ENCODE measurements at places on chromosomes 2 and 18.
A peak's percentile ranks its signal among the peaks of the same experiment; 100 is the strongest.

DNA sequence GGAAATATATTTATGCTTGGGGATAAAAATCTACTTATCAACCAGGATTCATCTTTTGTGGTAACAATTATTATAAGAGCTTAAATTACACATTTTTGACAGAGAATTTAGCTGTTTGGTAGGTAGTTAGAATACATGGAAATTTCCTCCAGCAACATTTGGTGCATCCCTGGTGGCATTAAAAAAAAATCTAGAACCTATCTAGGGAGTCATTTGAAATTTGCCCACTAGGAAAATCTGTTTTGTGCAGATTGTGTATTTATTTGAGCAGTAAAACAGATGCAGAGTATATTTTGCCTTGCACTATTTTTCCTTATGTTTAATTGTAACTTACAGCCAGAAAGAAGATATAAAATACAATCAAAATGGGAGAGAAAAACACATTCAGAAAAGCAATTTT lies 208.4 kb upstream of the LRP1B start:
- no peak for DNase-seq

GRCh38 chr2:214328941-214329340 lies 81.9 kb upstream of the VWC2L start:
- DNase-seq: no peak

DNA sequence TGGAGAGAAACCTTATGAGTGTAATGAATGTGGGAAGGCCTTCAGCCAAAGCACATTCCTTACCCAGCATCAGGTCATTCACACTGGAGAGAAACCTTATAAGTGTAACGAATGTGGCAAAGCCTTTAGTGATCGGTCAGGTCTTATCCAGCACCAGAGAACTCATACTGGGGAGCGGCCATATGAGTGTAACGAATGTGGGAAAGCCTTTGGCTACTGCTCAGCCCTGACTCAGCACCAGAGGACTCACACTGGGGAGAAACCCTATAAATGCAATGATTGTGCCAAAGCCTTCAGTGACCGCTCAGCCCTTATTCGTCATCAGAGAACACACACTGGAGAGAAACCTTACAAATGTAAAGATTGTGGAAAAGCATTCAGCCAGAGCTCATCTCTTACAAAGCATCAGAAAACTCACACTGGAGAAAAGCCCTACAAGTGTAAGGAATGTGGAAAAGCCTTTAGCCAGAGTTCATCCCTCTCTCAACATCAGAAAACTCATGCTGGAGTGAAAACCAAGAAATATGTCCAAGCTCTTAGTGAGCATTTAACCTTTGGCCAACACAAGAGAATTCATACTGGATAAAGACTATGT lies 7.8 kb downstream of the ZNF892 start:
- DNase-seq: no peak

GRCh38 chr18:21489919-21490495 lies 110.5 kb downstream of the ESCO1 start:
- DNase-seq: no peak

DNA sequence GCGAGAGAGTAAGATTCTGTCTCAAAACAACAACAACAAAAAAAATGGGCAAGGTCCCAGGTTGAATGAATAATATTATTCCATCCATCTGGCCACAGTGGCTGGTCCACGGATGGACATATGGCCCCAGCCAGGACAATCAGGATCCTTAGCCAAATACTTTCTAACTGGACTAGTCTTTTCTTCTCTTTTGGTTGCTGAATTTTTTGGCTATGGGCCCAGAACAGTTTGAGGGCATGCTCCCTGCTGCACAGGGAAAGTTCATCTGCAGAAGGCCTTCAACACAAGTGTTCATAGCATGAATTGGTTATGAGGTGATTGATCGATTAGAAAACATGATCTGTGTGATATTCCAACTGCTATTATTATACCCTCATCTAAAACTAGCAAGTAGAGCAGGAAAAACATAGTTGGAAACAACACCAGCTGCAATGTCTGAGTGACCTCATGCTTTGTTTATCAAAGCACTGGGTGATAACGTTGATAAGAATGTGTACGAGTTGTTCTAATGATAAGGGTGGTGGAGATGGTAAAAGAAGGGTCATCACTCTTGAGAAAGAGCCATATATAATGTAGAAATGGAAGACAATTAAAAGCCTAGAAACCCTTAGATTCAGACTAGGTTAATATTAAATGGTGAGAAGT lies 47.8 kb upstream of the RNF103 start:
- DNase-seq: no peak

DNA sequence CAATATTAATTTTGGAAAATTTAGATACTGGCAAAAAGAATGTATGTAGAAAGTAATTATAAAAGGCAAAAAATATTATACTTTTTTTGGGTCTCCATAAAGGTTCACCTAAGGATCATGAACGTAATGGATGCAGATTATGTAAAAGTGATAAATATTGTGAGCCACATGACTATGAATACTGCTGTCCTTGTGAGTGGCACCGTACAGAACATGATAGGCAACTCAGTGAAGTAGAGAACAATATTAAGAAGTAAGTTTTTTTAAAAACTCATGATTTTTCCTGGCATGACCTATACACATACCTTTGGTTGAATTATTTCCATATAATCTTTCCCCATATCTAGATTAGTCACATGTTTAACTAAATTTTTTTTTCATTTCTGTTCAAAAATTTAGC lies 18.6 kb downstream of the GEN1 start:
- DNase-seq: no peak

DNA sequence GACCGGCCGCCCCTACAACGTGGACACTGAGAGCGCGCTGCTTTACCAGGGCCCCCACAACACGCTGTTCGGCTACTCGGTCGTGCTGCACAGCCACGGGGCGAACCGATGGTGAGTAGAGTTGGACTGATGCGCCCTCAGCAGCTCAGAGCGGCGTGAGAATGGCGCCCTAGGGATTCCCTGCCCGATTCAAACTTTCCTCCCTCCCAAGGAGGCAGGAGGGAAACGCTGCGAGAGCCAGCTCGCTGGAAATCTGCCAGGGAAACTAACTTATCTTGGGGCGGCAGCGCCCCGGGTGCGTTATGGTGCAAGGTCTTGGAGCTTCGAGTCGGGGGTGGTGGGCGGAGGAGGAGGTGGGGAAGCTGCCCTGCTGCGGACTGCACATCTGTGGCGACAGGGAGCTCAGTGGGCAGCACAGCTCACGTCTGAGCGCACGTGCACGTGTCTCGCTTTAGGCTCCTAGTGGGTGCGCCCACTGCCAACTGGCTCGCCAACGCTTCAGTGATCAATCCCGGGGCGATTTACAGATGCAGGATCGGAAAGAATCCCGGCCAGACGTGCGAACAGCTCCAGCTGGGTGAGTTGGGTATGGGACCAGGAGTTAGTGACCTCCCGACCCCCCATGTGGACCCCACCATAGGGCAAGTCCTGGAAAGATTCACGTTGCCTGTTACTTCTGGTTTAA lies 697 bp downstream of the ITGA4 start:
- peak; percentile 71 for DNase-seq

- DNase-seq: no peak
Measured at GRCh38 chr18:45050712-45051601, 370.3 kb downstream of the SETBP1 start.

DNA sequence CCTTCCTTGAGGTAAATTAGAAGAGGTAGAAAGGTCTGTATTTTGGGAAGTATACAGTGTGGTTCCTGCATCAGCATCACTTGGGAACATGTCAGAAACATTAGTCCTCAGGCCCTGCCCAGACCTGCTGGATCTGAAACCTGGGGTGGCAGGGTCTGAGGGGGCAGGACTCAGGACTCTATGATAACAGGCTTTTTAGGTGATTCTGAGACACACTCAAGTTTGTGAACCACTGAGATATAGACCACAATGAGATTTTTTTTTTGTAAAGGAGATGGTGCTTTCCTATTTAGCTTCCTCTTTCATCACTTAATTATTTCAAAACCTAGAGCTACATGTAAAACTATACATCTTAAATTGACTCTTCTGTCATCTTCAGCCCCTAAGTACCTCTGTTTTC lies 262.7 kb upstream of the SPOPL start:
- no peak for DNase-seq

DNA sequence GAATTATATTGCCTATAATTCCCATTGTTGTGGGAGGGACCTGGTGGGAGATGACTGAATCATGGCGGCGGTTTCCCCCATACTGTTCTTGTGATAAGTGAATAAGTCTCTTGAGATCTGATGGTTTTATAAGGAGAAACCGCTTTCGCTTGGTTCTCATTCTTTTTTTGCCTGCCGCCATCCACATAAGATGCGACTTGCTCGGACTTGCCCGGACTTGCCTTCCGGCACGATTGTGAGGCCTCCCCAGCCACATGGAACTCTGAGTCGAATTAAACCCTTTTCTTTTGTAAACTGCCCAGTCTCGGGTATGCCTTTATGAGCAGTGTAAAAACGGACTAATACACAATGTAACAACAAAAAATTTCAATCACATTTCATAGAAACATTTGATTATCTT lies 115.8 kb downstream of the C2orf74 start:
- DNase-seq: no peak

DNA sequence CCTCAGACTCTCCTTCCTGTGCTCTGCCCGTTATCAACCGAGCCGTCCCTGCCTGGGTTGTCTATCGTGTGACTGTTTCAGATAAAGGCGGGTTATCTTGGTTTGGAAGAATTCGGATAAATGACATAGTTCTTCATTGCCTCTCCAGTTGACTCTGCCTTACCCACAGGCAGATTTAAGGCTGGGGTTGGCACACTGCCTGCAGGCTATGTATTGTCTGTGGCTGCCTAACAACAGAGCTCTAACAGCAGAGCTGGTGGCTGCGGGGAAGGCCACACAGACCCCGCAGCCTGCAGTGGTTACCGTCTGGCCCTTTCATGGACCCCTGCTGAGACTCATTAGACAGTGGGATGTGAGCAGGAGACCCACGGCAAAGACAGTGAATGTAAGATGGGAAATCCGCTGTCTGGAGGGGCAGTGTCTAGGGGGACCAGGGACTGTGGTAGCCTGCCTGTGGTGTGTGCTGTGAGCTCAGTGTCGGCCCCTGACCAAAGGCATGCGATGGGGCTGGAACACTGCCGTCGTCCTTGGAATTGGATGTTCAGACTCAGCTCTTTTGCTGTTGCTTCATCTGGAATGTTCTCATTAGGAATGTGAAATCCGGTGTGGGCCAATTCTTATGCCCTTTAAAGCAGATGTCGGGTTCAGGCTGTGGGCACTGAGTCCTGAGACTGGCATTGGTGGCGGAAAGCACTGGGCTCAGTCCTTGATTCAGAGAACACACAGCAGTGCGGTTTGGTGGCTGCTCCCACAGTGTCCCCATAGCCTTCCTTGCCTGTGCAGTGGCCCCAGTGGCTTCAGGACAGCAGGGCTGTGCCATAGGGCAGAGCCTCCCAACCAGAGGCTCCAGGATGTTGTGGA lies 44.5 kb downstream of the SH3RF3 start:
- DNase-seq: no peak

DNA sequence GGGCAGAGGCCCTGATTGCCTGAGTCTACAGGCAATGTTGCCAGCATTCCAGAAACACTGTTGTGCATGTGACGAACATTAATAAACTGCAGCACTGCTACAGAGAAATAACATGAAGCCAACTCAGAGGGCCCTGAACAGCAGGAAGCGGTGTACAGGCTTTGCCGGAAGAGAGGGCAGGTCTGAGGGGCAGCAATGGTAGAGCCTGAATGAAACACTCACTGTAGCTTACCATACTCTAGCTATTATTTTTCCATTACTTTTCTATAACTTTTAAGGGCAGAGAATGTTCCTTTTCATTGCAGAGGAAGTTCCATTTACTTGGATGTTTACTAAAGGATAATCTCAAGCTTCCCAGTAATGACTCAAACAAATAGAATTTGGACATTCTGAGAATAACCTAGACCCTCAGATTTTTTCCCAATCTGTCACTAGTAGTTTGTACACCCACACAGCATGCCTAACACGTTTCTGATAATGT lies 150.4 kb downstream of the MTX2 start:
- DNase-seq: no peak

Measured in activated CD4-positive, alpha-beta T cell treated with anti-CD3 and anti-CD28 coated beads for 48 hours (primary cell).